ENCODE measurements at places on chromosomes 1 and 21. TPM values are rescaled to one million over a fixed set of nuclear protein-coding genes. Genes with fewer than 3 reads are reported as not detected.

The PRELP gene
- 33.7 TPM for total RNA-seq

The PIK3R3 gene
- total RNA-seq: 36.3 TPM

The NHLH1 gene
- total RNA-seq: 0.18 TPM

The FALEC gene
- total RNA-seq: not detected

The GUK1 gene
- 155 TPM for total RNA-seq

The OPRD1 gene
- 0.10 TPM for total RNA-seq

The BRDT gene
- total RNA-seq: not detected

The TSPEAR gene
- 0.15 TPM for total RNA-seq

The KRTAP21-2 gene
- not detected for total RNA-seq

The PDC gene
- total RNA-seq: not detected

The CTPS1 gene
- total RNA-seq: 84.5 TPM

DNA sequence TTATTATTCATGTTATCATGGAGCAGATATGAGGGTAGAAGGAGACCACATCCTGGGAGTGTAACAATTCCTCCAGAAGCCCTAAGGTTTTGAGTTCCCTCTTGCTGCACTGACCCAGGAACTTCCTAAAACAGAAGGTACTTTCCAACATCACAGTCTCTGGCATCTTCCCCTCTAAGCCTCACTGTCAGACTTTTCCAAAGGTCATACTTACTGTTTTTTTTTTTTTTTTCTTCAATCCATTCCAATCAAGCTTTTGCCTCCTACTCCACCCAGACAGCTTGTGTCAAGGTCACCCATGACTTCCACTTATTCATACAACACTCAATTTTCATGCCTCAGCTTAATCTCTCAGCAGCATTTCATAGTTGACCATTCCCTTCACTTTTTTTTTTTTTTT, 18.4 kb upstream of the UQCRHL start:
- no peak for DNase-seq
- H3K36me3 ChIP-seq: no peaks in the 10 kb centered on the region
- peaks cover 13% of the 10 kb centered on the region for H3K4me1 ChIP-seq
- H3K27ac ChIP-seq: peak overlapping the region; percentile 85

DNA sequence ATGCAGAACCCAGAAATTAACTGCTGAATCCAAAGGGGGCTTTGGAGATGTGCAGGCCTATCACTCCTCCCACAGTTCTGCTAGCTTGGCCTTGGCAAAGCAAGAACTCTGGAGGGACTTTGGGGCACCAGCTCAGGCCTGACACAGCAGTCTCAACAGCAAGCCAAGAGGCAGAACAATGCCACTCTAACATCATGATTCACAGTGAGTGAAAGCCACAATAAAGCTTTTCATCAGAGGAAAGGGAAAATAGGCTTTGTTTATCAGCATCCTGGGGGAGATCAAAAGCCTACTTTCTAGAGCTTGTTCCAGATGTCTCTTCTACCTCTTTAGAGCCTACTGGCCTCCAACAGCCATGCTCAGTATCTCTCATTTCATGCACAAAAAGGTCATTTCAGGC, 283.4 kb downstream of the KCNH1 start:
- no peak overlapping the region for H3K27ac ChIP-seq
- no peak for DNase-seq
- H3K4me1 ChIP-seq: no peaks in the 10 kb centered on the region
- H3K36me3 ChIP-seq: no peaks in the 10 kb centered on the region
- no peak overlapping the region for H3K4me3 ChIP-seq
- H3K27me3 ChIP-seq: no peaks in the 10 kb centered on the region

- DNase-seq: no peak
- no peak overlapping the region for H3K4me3 ChIP-seq
- no peaks in the 10 kb centered on the region for H3K36me3 ChIP-seq
- no peaks in the 10 kb centered on the region for H3K27me3 ChIP-seq
These were observed 246.7 kb upstream of the NFIA start for GRCh38 chr1:60835649-60836048.

- peaks cover 3% of the 10 kb centered on the region for H3K36me3 ChIP-seq
- H3K4me1 ChIP-seq: peaks cover 68% of the 10 kb centered on the region
- no peaks in the 10 kb centered on the region for H3K27me3 ChIP-seq
These were observed 123.5 kb downstream of the PTPN14 start for GRCh38 chr1:214427871-214428277.

GRCh38 chr1:2091611-2092604, 41.7 kb downstream of the PRKCZ start:
- no peak overlapping the region for H3K27ac ChIP-seq
- H3K36me3 ChIP-seq: no peaks in the 10 kb centered on the region
- H3K4me3 ChIP-seq: no peak overlapping the region
- H3K4me1 ChIP-seq: peaks cover 13% of the 10 kb centered on the region

GRCh38 chr1:159600894-159601293, 13.3 kb downstream of the APCS start:
- H3K36me3 ChIP-seq: no peaks in the 10 kb centered on the region
- no peak overlapping the region for H3K4me3 ChIP-seq
- no peak overlapping the region for H3K27ac ChIP-seq

DNA sequence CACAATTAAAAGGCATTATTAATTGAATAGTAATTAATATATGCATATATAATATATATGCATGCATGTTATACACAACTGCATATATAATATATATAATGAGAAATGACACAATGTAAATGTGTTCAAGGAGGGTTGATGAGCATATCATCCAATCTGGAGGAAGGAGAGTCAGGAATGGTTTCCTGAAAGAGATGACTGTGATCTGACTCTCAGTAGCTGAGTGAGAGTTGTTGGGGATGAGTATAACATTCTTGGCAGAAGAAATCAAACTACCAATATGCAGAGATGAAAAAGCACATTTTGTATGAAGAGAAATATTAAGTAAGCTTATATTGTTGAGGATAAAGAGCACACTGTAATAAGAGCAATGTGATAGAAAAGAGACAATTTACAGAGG, 37.3 kb downstream of the F13B start:
- DNase-seq: no peak
- no peaks in the 10 kb centered on the region for H3K27me3 ChIP-seq
- H3K27ac ChIP-seq: no peak overlapping the region

DNA sequence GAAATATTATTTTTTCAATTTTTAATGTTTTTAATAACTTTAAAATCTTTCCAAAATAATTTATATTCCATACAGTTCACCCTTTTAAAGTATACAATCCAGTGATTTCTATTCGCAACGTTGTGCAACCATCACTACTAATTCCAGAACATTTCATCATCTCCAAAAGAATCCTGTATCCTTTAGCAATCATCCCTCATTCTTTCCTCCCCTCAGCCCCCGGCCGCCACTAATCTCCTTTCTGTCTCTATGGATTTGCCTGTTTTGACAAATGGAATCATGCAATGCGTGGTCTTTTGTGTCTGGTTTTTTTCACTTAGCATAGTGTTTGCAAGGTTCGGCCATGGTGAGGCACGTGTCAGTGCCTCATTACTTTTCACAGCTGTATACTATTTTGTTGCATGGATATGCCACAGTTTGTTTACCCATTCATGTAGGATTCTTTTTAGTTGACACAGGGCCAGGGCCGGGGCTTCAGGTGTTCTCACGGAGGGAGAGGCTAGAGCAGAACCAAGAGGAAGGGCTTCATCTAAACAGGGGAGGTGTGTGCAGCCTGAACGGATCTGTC, 40.6 kb upstream of the ZBTB40 start:
- no peaks in the 10 kb centered on the region for H3K27me3 ChIP-seq
- H3K36me3 ChIP-seq: peaks cover 3% of the 10 kb centered on the region
- H3K27ac ChIP-seq: no peak overlapping the region

DNA sequence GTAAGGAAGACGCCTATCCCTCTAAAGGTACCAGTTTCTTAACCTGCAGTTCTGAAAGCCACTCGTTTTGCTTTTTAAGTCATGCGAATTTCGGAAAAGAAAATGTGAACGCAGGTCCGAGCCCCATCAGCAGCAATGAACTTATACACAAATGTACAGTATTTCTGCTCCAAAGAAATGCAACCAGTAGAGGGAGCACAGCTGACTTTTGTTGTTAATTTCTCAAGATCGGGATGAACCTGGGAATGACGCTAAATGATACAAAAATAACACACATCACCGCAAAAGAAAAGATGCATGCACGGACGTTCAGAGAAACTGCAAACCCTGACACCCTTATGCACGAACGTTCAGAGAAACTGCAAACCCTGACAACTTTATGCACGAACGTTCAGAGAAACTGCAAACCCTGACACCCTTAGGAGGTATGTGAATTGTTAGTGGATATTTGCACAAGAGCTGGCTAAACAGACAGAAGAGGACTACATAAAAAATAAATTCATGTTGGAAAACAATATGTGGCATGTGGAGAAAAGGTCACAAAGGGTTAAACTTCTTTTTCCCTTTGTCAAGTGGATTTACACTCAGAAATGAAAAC, 3.5 kb upstream of the TIAM1 start:
- no peak overlapping the region for H3K27ac ChIP-seq
- no peaks in the 10 kb centered on the region for H3K36me3 ChIP-seq
- H3K27me3 ChIP-seq: no peaks in the 10 kb centered on the region
- DNase-seq: no peak

GRCh38 chr1:100810360-100810759, 84.3 kb downstream of the EXTL2 start:
- H3K4me3 ChIP-seq: no peak overlapping the region
- no peak overlapping the region for H3K27ac ChIP-seq
- DNase-seq: no peak
- peaks cover 1% of the 10 kb centered on the region for H3K36me3 ChIP-seq
- H3K4me1 ChIP-seq: no peaks in the 10 kb centered on the region
- peaks cover 31% of the 10 kb centered on the region for H3K27me3 ChIP-seq

GRCh38 chr1:184036517-184036949, 995 bp downstream of the COLGALT2 start:
- no peaks in the 10 kb centered on the region for H3K36me3 ChIP-seq
- peaks cover 13% of the 10 kb centered on the region for H3K4me1 ChIP-seq
- peak overlapping the region; percentile 34 for H3K27ac ChIP-seq
- no peak for DNase-seq

GRCh38 chr1:185094761-185095160, 49.4 kb downstream of the RNF2 start:
- H3K27me3 ChIP-seq: no peaks in the 10 kb centered on the region
- DNase-seq: no peak
- H3K36me3 ChIP-seq: peaks cover 30% of the 10 kb centered on the region
- H3K4me1 ChIP-seq: no peaks in the 10 kb centered on the region

DNA sequence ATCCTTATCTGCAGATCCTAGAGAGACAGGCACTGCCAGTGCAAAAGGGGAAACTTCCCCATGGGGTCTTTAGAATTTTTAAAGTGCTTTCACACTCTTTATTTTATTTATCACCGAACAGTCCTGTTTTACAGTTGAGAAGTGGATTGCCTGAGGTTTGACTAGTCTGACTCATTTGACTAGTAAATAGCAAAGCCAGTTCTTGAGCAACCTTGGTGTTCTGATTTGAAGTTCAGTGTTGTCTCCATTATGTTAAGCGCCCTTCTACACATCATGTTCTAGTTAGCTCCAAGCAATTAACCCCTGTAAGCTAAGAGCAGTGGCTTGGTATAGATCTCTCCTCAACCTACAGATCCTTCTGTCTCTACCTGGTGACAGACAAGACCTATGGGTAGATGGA, 262.9 kb downstream of the CACNA1E start:
- peaks cover 8% of the 10 kb centered on the region for H3K4me1 ChIP-seq
- no peak overlapping the region for H3K4me3 ChIP-seq
- no peak overlapping the region for H3K27ac ChIP-seq
- H3K27me3 ChIP-seq: no peaks in the 10 kb centered on the region

DNA sequence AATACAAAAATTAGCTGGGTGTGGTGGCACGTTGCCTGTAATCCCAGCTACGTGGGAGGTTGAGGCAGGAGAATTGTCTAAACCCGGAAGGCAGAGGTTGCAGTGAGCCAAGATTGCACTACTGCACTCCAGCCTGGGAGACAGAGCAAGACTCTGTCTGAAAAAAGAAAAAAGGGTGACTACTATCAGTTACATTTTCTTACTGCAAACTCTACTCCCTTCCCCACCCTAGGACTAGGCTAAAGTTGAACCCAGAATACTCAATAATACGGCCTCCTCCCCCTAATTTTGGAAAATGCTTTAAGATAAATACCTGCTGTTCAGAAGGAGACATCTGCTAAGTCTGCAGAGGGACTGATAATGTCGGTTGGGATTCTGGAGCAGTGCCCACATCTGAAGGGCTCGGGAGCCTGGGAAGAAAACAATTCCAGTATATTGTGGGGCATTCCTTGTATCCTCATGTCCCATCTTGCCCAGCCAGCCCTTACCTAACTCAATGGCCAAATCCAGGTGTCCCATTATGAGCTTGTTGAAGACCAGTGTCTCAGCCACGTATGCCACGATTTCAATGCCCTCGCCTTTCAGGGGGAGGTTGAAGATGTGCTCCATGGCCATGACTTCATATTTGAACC, 89.7 kb downstream of the ADCY10 start:
- no peaks in the 10 kb centered on the region for H3K36me3 ChIP-seq
- no peak for DNase-seq
- H3K27ac ChIP-seq: no peak overlapping the region
- H3K4me1 ChIP-seq: peaks cover 44% of the 10 kb centered on the region

DNA sequence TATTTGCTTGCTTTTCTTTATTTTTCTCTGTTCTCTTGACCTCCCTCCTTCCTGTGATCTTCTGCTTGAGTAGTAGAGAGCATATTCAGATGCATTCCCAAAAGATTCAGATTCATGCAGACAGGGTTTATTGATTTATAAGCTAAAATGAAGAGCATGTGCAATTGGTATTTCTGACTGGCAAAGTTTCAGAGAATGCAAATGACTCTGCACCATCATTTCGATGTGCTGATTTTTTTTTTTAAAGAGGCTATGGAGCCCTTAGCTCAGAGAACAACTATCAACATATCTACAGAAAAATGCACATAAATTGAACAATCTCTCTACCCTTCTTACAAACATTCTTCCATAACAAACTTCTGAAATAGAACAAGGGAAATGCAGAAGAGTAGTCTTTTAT, 312.0 kb downstream of the VAV3 start:
- H3K27ac ChIP-seq: no peak overlapping the region
- peaks cover 1% of the 10 kb centered on the region for H3K4me1 ChIP-seq
- no peaks in the 10 kb centered on the region for H3K27me3 ChIP-seq

- DNase-seq: no peak
- H3K27me3 ChIP-seq: no peaks in the 10 kb centered on the region
- H3K4me3 ChIP-seq: peak overlapping the region; percentile 73
- H3K27ac ChIP-seq: peak overlapping the region; percentile 78
These were observed 27.7 kb downstream of the STYXL2 start for GRCh38 chr1:167121375-167122120.

DNA sequence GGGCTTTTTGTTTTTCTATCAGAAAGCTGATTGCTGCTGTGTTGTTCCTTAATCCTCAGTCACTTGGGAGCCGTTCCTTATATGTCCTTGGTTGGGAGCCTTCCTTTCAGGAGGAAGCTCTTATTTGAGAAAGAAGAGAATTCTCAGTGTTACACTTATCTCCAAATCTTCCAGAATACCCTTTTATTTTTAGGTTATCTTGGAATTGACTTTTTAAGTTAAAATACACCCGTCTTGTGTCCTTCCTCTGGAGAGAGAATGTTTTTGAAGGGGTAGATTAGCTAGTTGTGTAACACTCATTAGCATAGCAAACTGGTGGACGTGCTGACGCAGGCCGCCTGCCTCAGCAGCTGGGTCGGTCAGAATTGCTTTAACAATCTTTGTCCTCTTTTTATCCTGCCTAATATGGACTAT, 42.1 kb downstream of the LRRC8B start:
- no peaks in the 10 kb centered on the region for H3K4me1 ChIP-seq
- H3K36me3 ChIP-seq: no peaks in the 10 kb centered on the region
- no peak overlapping the region for H3K27ac ChIP-seq
- H3K4me3 ChIP-seq: no peak overlapping the region
- no peaks in the 10 kb centered on the region for H3K27me3 ChIP-seq
- no peak for DNase-seq

- no peak overlapping the region for H3K27ac ChIP-seq
- no peak for DNase-seq
- no peaks in the 10 kb centered on the region for H3K36me3 ChIP-seq
These were observed 199.7 kb upstream of the ADGRL2 start for GRCh38 chr1:81600878-81601622.

GRCh38 chr1:44294588-44295007, 60.5 kb downstream of the ERI3 start:
- no peak for DNase-seq
- no peak overlapping the region for H3K4me3 ChIP-seq

Data from chondrocyte (in vitro differentiated cells).